ENCODE measurements at places on chromosomes 16 and 17.

GRCh38 chr16:15976225-15976812 is 26.9 kb downstream of the ABCC1 start:
- DNase-seq, result no peak

DNA sequence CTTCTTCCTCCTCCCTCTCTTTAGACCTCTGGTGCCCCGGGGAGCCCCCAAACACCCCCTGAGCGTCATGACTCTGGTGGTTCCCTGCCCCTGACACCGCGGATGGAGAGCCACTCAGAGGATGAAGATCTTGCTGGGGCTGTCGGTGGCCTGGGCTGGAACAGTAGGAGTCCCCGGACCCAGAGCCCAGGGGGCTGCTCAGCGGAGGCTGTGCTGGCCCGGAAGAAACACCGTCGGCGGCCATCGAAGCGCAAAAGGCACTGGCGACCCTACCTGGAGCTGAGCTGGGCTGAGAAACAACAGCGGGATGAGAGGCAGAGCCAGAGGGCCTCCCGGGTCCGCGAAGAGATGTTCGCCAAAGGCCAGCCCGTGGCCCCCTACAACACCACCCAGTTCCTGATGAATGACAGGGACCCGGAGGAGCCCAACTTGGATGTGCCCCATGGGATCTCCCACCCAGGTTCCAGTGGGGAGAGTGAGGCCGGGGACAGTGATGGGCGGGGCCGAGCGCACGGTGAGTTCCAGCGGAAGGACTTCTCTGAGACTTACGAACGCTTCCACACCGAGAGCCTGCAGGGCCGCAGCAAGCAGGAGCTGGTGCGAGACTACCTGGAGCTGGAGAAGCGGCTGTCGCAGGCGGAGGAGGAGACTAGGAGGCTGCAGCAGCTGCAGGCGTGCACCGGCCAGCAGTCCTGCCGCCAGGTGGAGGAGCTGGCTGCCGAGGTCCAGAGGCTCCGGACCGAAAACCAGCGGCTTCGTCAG is 7.5 kb downstream of the HEXIM2 start:
- DNase-seq, result no peak

DNA sequence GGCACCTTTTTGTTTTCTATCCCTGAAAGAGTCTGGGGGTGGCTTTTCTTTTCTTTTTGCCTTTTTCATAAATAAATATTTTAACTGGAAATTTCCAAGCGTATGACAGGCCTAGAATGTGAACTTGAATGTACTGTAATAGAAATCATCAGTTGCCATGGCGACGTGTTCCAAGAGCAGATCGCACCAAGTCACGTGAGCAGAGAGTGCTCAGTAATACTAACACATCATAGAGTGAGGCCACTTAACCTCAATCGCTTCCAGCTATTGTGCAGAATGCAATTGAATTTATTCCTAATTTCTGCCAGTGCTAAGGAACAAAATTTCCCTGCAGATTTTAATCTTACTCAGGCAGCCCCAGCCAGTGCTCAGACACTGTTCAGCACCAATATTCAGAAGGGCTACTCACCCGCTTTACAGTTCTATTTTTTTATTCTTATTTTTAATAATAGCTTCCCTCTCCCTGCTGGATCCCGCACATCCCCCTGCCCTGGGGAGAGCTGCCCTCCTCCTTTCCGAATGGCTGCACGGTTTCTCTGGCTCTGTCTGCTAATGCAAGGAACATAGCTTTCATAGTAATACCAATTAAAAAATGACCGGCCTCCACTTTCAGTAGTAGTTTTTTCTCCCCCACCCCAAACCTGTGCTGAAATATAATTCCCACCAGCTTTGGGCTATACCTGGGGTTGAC is 26.2 kb upstream of the PMFBP1 start:
- DNase-seq, result no peak

DNA sequence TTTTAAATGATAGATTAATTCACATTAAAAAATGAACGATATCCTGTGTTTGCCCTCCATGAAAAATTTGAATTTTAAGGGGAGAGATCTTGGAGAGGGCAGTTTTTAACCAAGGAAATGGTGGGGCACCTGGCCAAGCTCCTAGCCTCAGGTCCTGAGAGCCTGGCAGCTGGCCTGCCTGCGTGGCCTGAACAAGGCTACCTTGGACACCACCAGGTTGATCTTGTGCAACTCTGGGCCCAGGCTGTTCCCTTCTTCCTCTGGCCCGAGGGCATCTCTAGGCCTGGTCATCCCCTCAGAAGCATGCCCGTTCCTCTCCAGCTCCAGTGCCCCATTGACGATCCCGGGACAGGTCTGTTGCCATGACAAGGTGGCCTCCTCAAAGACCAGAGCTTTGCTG is 33.4 kb upstream of the LONP2 start:
- no peak for DNase-seq

DNA sequence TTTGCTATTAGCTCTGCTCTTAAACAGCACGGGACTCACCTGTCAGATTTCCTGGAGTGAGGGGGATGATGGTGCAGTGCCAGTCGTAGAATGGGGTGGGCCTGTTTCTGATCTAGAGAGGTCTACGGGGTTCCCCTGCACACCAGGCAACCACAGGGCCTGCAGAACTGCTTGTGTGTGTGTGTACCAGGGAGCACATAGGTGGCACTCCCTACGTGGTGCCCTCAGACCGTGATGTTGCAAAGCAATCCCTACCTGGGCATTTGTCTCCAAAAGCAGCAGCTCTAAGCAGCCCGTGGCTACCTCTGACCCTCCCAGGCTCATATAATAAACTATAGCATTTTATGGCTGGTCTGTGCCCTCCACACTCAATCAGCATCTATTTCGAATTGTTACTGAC is 38.5 kb downstream of the MPRIP start:
- no peak for DNase-seq
